8988T (cell line): ENCODE measurements at places on chromosomes 3 and 15.

GRCh38 chr15:73607843-73608242, 25.3 kb downstream of the NPTN start:
- no peak for DNase-seq

DNA sequence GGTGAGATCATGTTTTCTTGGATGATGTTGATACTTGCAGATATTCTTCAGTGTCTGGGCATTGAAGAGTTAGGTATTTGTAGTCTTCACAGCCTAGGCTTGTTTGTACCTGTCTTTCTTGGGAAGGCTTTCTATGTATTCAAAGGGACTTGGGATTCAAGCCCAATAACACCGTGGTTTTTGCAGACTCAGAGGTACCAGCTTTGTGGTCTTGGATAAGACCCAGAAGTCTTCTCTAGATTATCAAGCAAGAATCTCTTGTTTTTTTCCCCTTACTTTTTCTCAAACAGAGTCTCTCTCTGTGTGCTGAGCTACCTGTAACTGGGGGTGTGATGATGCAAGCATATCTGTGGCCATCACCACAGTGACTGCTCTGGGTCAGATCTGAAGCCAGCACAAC, 42.7 kb upstream of the CCK start:
- DNase-seq = no peak

GRCh38 chr3:126930936-126931600, 51.8 kb upstream of the PLXNA1 start:
- no peak for DNase-seq

DNA sequence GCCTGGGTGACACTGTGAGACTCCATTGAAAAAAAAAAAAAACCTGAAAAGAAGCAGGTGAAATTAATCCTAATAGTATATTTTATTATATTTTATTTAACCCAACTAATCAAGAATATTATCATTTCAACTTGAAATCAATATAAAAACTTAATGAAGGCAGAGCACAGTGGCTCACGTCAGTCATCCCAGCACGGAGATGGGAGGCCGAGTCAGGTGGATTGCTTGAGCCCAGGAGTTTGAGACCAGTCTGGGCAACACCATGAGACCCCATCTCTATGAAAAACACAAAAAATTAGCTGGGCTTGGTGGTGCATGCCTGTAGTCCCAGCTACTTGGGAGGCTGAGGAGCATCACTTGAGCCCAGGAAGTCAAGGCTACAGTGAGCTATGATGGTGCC, 33.3 kb upstream of the SLC41A3 start:
- no peak for DNase-seq

DNA sequence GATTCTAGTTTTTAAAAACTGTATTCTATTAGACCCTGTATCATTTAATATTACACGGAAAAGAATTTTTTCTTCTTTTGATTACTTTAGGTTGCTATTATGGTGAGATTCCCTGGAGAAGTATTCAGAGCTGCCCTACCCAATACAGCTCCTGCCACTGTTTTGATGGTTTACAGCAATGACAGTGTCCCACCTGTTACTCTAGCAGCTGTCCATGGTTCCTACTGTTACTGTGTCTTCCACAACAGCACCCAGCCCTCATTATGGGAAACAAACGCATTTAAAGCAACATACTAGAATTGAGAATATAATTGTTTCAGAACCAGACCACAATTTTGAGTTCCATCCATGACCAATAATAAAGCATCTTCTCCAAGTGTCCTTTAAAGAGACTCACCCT, 450.7 kb downstream of the SHQ1 start:
- DNase-seq = no peak

- no peak for DNase-seq
Observed at GRCh38 chr3:134543113-134543512, 57.3 kb downstream of the CEP63 start.
